AG09309 (cell line): ENCODE measurements at places on chromosomes 6 and 20.

- DNase-seq: peak; percentile 63
Measured at GRCh38 chr6:37279366-37280134, 21.6 kb upstream of the TMEM217 start.

GRCh38 chr6:53616450-53617357, 48.9 kb downstream of the KLHL31 start:
- DNase-seq: no peak

DNA sequence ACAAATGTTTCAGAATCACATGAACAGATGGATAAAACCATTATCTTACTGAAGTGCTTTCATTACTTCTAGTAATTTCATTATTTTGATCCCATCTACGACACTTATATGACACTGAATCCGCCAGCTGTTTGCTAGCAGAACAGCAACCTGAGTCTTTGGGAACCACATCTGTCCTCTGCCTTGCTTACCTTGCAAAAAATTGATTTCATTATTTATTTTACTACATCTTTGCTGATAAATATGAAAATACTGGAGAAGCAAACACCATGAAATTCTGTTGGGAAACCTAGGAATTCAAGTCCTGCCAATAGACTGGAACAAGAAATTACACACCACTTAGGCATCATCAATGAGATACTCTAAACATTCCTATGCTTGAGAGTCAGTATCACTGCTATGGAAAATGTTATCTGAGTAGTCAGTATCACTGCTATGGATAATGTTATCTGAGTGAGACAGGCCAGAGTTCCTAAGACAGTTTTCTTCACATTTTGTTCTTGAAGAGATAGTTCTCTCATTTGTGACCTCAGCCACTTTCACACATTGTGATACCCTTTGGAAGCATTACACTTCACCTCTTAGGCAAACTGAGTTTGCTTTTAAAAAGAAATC, 91.9 kb downstream of the PDE10A start:
- DNase-seq: no peak

GRCh38 chr20:47773371-47773786, 11.9 kb downstream of the SULF2 start:
- no peak for DNase-seq

DNA sequence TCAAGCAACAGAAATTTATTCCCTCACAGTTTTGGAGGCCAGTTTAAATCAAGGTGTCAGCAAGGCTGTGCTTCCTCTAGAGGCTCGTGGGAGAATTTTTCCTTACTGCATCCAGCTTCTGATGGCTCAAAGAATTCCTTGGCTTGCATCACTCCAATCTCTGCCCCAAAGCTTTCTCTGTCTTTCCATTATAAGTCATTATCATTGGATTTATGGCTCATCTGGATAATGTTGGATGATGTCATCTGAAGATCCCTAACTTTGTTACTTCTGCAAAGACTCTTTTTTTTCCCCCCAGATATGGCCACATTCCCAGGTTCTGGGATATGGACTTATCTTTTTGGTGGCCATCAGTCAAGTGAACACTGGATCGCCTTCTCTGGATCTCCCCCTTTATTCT, 146.3 kb upstream of the B3GAT2 start:
- no peak for DNase-seq

GRCh38 chr6:142296975-142297604, 4.7 kb upstream of the ADGRG6 start:
- DNase-seq: no peak

- no peak for DNase-seq
Measured at GRCh38 chr6:163559661-163560060, 145.1 kb downstream of the QKI start.

GRCh38 chr6:169589293-169589692, 112.5 kb downstream of the WDR27 start:
- no peak for DNase-seq
